Kasumi-1 (cell line): ENCODE measurements at places on chromosomes 2 and 18.
A peak's percentile ranks its signal among the peaks of the same experiment; 100 is the strongest.

- peak; percentile 12 for DNase-seq
Measured at GRCh38 chr2:11203480-11203879, 48.2 kb downstream of the SLC66A3 start.

DNA sequence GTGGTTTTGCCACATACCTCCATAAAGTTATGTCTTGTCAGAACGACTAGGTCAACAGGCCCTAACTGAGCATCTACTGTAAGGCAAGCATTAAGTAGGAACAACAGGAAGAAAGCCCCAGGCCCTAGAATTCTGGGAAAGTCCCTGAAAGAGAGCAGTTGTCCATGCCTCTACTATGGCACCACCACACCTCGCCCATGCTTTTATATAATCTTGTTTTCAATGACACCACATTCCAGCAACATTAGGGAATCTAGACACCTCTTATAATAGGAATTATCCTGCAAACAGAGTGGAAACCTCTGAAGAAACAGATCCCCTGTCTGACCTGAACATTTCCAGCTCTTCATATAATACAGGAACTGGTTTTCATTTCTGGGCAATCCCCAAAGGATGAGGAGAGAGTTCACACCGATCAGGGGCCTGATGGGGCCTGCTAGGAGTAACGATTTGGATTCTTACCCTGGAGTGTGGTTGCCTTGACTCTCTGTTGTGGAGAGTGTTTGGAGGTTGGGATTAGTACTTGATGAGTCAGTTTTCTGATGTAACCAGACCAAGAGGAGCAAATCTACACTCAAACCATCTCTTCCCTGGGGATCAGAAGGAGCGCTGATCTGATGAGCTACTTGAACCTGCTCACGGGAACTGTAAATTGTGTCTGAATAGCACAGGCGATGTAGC, 31.9 kb upstream of the CEP68 start:
- no peak for DNase-seq

GRCh38 chr2:204948024-204948763, 402.9 kb downstream of the PARD3B start:
- no peak for DNase-seq

DNA sequence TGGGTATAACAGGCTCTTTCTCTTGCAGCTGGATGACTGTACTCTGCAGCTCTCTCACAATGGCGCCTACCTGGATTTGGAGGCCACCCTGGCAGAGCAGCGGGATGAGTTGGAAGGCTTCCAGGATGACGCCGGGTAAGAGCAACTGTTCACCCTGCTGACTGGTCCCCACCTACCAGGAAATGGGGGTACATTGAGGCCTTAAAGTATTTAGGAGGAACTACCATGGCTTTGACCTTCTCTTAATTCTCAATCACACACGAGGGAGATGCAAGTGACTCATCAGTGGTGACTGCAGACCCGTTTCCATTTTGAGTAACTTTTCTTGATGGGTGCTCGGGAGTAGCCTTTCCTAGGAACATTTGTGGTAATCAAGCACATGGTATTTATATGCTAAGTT, 58.0 kb downstream of the FHOD3 start:
- DNase-seq: no peak

DNA sequence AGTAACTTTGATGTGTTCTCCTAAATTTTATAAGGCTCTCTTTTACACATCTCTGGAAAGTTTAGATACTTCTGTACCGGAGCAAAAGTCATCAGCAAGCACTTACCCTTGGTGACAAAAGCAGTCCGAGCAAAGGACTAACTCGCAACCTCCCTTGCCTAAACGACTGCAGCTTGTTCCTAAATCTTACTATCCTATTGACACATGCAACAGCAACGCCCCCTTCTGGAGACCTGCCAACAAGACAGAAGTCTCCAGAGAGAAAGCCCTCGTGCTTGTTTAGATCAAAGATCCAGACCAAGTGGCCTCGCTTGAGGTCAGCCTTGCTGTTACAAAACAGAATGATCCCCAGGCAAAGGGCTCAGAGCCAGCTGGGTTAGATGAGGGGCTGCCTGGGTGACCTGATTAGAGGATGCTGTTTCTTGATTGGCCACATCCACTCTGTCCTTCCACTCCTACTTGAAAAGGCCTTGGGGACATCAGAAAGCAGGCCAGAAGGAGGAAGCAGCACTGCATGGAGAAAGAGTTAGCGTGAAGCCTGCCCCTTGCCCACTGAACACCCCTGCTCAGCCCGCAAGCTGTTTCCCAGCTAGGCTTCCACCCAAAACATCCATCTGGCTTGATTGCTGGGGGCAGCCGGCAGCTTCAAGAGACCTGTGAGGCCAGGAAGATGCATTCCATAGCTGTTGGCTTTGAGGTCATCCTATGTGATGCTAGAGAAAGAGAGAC, 94.3 kb downstream of the HNRNPLL start:
- DNase-seq: peak; percentile 79

DNA sequence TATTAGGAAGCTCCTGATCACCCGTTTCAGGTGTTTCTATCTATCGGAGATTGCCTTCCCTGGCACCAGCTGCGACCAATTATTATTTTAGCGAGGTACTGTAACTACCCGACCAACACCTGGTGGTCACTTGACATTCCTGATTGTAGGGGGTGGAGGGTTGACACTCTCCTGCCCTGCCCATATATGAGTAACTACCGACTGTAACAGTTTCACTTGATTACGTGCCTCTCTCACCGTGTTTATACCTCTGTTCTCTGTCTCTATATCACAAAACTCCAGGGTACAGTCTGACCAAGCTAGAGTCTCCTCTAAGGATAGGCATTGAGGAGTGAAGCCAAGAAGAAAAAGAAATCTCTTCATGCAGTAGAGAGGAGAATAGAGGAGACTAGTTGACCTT, 268.0 kb upstream of the LRATD1 start:
- DNase-seq: no peak
